Adipose tissue (tissue), 3 donors: ENCODE measurements at places on chromosomes 4 and X. TPM values are rescaled to one million over a fixed set of nuclear protein-coding genes. Genes with fewer than 3 reads are reported as not detected.

UGT2B7 gene
- polyA plus RNA-seq, result 8.0 TPM

SGMS2 gene
- polyA plus RNA-seq, result 4.5 TPM

RPA4 gene
- polyA plus RNA-seq, result 0.13 TPM

SATL1 gene
- polyA plus RNA-seq, result not detected

TKTL2 gene
- polyA plus RNA-seq, result 0.03 TPM

PABPC5 gene
- polyA plus RNA-seq, result 1.6 TPM

TBC1D1 gene
- polyA plus RNA-seq, result 33.4 TPM

MAGEE1 gene
- polyA plus RNA-seq, result 1.5 TPM

DSPP gene
- not detected for polyA plus RNA-seq

MFAP3L gene
- 1.0 TPM for polyA plus RNA-seq

ZNF182 gene
- polyA plus RNA-seq, result 2.0 TPM

SSX3 gene
- polyA plus RNA-seq, result not detected

IQCM gene
- polyA plus RNA-seq, result not detected

SOX3 gene
- polyA plus RNA-seq, result not detected

CTAG1B gene
- polyA plus RNA-seq, result not detected

ABLIM2 gene
- 12.3 TPM for polyA plus RNA-seq

CXCL5 gene
- polyA plus RNA-seq, result 0.34 TPM

MAGEE2 gene
- 0.34 TPM for polyA plus RNA-seq

MAGEB6 gene
- polyA plus RNA-seq, result not detected

MAGEA11 gene
- polyA plus RNA-seq, result not detected

PIR gene
- polyA plus RNA-seq, result 29.9 TPM

DUSP9 gene
- 0.07 TPM for polyA plus RNA-seq

C4orf51 gene
- polyA plus RNA-seq, result not detected

HMX1 gene
- not detected for polyA plus RNA-seq

TKTL1 gene
- 0.05 TPM for polyA plus RNA-seq

BEX1 gene
- not detected for polyA plus RNA-seq

USP17L26 gene
- not detected for polyA plus RNA-seq

ALPK1 gene
- 3.0 TPM for polyA plus RNA-seq

P2RY8 gene
- 1.1 TPM for polyA plus RNA-seq

PARM1 gene
- polyA plus RNA-seq, result 9.5 TPM

TMEM144 gene
- polyA plus RNA-seq, result 2.9 TPM

DDX53 gene
- polyA plus RNA-seq, result not detected

RHOXF1 gene
- not detected for polyA plus RNA-seq

FAAH2 gene
- 0.22 TPM for polyA plus RNA-seq

GCNA gene
- polyA plus RNA-seq, result 0.67 TPM

PPEF2 gene
- polyA plus RNA-seq, result not detected

TEX13D gene
- not detected for polyA plus RNA-seq

MAGEA4 gene
- not detected for polyA plus RNA-seq

PNMA6A gene
- polyA plus RNA-seq, result 0.91 TPM

DAPP1 gene
- polyA plus RNA-seq, result 0.36 TPM

AFP gene
- polyA plus RNA-seq, result not detected

SULT1B1 gene
- polyA plus RNA-seq, result 5.4 TPM

MAGEA9B gene
- not detected for polyA plus RNA-seq

NWD2 gene
- polyA plus RNA-seq, result 1.0 TPM

GLRA2 gene
- polyA plus RNA-seq, result not detected
